HepG2 (cell line): ENCODE measurements at places on chromosomes 3 and 15. TPM values are rescaled to one million over a fixed set of nuclear protein-coding genes. Genes with fewer than 3 reads are reported as not detected.

Gene C3orf62
- 1.2 and 1.6 TPM in 2 replicates for total RNA-seq

Gene SIDT1
- total RNA-seq = 0.07 TPM in 1 of 2 replicates, not detected in the other

DNA sequence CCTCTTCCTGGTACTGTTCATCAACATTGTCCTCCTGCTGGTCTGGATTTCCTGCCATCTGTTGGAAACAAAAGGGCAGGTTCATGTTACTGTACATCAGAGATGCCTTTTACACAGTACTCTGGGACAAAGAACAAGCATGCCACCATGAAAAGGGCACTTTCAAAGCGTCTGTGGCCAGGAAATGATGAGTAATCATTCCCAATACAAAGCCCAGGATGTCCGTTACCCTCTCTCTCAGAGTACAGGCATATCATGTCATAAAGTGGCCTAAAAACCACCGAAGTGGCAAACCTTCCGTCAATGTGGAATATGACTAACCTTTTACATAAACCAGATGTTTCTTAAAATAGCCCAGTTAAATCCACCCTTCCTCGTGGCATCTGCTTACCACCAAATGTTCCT lies 71.2 kb downstream of the GOLIM4 start:
- H3K4me1 ChIP-seq = no peaks in the 10 kb centered on the region
- peaks cover 73% of the 10 kb centered on the region for H3K36me3 ChIP-seq
- H3K27ac ChIP-seq = no peak overlapping the region
- H3K4me3 ChIP-seq = no peak overlapping the region
- H3K27me3 ChIP-seq = no peaks in the 10 kb centered on the region

- DNase-seq = no peak
- H3K36me3 ChIP-seq = no peaks in the 10 kb centered on the region
- no peaks in the 10 kb centered on the region for H3K4me1 ChIP-seq
Observed at GRCh38 chr15:48617619-48618018, 27.9 kb downstream of the FBN1 start.

Gene IL17RC
- total RNA-seq = 10.7 and 20.7 TPM in 2 replicates

DNA sequence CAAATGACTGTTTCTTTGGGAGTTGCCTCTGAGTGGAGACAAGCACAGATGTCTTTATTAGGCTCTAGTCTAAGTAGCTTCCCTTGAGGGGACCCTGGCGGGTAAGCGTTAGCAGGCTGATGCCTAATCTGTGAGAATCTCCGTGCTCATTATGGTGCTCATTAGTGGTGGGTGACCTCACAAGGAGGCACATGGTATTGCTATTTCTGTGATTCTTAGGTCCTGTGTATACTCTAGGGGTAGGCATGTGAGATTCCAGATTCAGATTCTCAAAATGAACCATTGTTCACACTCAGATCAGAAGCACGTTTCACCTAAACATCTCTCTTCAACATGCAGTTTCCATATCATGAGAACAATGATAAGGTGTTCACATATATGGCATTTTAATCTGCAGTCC lies 809.7 kb downstream of the NR2F2 start:
- no peak overlapping the region for H3K27ac ChIP-seq
- no peaks in the 10 kb centered on the region for H3K4me1 ChIP-seq
- DNase-seq = no peak
- H3K36me3 ChIP-seq = no peaks in the 10 kb centered on the region
- H3K4me3 ChIP-seq = no peak overlapping the region

- H3K27me3 ChIP-seq = no peaks in the 10 kb centered on the region
- no peak for DNase-seq
- H3K36me3 ChIP-seq = no peaks in the 10 kb centered on the region
- no peak overlapping the region for H3K27ac ChIP-seq
- H3K4me1 ChIP-seq = 0 out of 2 replicates have a peak, but pooled peaks cover 4% of the 10 kb centered on the region
- no peak overlapping the region for H3K4me3 ChIP-seq
Observed at GRCh38 chr15:35137190-35137574, 52.1 kb upstream of the NANOGP8 start.

- H3K36me3 ChIP-seq = no peaks in the 10 kb centered on the region; the same call in 1 of the 2 replicates
- H3K27me3 ChIP-seq = no peaks in the 10 kb centered on the region
- peak overlapping the region; percentile 31 for H3K27ac ChIP-seq
- H3K4me3 ChIP-seq = peak overlapping the region; percentile 37
Observed at GRCh38 chr3:12984023-12984823, 89.0 kb downstream of the IQSEC1 start.

Gene LARP6
- total RNA-seq = 2.9 and 3.0 TPM in 2 replicates

- peaks cover 10% of the 10 kb centered on the region for H3K4me1 ChIP-seq
- no peaks in the 10 kb centered on the region for H3K27me3 ChIP-seq
- H3K27ac ChIP-seq = no peak overlapping the region
- no peak overlapping the region for H3K4me3 ChIP-seq
- H3K36me3 ChIP-seq = no peaks in the 10 kb centered on the region; the same call in 1 of the 2 replicates
Observed at GRCh38 chr15:90750186-90750585, 33.0 kb downstream of the BLM start.
